Kasumi-1 (cell line): ENCODE measurements at places on chromosomes 3 and 15.

GRCh38 chr3:9172851-9173321 lies 76.6 kb downstream of the SRGAP3 start:
- DNase-seq, result no peak

DNA sequence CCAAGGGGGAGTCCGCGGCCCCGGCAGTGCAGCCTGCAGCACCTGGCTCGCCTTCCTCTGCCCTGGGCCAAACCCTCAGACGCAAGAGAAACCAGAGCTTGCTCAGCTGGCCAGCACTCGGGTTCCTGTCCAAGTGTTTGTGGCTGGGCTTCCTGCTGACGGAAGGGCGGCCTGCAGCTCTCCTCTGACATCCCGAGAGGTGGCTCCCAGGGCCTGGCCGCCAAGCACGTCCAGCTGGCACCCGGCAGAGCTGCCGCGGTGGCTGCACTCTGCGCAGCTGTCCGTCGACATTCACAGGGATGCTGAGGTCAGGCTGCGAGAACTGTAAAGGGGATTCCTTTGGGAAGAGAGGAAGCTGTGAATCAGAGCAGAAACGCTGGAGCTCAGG lies 85.6 kb downstream of the CPN2 start:
- DNase-seq, result no peak

DNA sequence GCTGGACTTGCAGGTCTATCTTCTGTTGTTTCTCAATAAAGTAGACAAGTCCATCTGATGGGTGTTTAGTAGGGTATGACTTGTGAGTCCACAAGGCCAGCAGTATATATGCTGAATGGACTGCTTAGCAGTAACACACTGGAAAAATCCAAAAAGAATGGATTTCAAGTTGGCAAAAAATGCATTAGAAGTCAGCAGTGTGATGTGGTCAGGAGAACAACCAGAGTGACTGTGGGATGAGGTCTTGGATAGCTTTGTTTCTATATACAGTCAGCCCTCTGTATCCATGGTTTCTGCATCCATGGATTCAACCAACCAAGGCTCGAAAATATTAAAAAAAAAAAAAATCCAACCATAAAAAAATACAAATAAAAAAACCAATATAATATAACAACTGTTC lies 55.8 kb downstream of the LPP start:
- DNase-seq, result no peak

DNA sequence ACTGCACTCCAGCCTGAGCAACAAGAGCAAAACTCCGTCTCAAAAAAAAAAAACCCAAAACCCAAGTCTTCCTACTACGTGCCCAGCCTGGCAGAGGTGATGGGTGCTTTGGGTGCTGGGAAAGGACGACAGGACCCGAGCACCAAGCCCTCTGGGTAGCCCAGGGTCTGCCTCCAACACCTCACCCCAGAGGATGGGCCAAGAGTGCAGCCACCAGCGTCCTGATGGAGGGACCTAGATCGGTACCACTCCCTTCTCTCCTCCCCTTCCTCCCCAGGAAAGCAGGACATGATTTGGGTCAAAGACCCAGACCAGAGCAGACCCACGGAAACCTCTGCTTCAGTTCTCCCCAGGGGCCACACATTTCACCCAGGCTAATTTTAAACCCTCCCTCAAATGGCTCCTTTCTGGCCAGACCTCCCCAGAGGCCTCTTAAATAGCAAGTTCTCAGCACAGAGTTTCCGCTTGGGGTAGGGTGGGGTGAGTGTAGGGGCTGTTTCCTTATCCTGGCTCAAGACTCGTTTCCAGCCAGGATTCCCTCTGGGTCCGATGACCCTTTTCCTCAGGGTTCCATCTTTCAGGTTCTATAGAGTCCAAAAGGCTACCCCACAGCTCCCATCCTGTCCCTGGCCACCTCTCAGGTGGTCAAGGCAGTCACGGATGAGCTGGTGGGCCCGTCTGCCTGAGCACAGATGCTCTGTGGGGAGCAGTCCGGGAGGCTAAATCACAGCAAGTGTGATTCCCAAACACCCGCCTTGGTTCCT lies 20.5 kb downstream of the RBPMS2 start:
- no peak for DNase-seq

GRCh38 chr3:65713016-65713415 lies 325.7 kb downstream of the MAGI1 start:
- peak; percentile 48 for DNase-seq

GRCh38 chr15:42604894-42605744 lies 29.7 kb downstream of the STARD9 start:
- DNase-seq, result peak; percentile 44

DNA sequence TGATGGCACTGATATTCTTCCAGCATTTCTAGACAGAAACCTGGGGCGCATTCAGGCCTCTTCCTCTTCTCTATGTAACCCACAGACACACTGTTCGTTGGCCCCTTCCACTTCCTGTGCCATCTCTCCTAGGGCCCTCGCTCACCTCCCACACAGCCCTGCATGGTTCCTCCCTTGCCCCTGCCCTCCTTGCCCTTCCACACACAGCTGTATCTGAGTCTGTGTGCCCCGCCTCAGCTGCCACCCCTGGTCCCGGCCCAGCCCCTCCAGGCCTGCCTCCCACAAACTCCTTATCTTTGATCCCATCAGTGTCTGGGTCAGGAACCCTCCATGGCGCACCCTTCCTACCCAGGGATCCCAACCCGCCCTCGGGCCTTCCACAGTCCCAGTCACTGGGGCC lies 37.9 kb downstream of the RAB6B start:
- DNase-seq, result peak; percentile 96

GRCh38 chr15:20349774-20350498 lies 191.7 kb downstream of the GOLGA6L6 start:
- DNase-seq, result no peak

GRCh38 chr3:31402117-31402516 lies 130.6 kb upstream of the STT3B start:
- peak; percentile 59 for DNase-seq

DNA sequence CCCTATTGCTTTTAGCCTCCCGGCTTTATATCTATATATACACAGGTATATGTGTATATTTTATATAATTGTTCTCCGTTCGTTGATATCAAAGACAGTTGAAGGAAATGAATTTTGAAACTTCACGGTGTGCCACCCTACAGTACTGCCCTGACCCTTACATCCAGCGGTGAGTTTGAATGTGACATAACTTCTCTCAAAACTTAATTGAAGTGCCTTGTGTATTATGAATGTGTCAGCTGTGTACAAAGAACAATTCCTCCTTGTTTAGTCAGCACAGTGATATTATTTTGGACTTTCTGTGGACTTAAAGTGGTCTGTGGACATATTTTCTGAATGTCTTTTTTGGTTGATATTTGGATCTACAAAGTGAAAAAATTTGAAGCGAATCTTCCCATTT lies 220 bp downstream of the TP63 start:
- DNase-seq, result no peak

DNA sequence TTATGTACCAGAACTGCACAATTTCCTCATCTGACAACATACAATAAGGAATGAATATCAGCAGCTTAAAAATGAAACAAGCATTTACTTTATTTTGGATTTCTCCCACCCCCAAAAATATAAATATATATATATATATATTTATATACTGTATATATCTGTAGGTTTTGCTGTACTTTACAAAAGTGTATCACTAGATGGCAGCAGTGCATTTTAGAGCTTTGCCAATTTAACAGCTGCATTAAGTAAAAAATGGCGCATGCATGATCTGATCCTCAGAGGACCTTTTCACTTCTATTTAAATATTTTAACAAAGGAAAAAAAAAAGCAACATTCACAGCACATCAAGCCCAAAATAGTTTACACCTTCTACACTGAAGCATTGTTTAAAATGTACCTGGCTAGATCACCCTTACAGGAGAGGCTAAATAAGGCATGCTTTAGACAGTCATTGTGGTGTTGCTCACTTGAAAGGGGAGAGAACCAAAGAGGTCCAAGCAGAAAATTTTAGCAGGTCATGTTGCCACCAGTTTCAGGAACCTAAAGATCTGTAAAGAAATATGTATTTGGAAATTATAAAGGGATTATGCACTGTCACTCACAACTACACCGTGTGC lies 72.6 kb downstream of the NPTN start:
- DNase-seq, result peak; percentile 74

DNA sequence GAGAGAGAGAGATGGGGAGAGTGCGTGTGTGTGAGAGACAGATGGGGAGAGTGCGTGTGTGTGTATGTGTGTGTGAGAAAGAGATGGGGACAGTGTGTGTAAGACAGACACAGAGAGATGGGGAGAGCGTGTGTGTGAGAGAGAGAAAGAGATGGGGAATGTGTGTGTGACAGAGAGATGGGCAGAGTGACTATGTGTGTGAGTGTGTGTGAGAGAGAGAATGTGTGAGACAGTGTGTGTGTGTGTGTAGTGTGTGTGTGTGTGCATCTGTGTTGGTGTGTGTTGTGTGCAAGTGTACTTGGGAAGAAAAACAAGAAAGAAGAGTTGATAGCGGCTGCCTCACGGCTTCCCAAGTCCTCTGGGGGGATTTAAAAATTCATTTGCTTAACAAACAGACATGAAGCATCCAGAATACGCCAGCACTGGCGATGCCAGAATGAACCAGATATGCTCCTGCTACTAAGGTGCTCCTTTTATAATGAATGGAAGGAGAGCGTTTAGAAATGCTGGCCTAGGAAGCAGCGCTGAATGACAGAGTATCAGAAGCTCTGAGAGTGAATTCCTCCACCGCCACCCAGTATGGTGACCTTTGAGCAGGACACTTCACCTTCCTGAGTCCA lies 186.1 kb upstream of the TSC22D2 start:
- DNase-seq, result no peak

DNA sequence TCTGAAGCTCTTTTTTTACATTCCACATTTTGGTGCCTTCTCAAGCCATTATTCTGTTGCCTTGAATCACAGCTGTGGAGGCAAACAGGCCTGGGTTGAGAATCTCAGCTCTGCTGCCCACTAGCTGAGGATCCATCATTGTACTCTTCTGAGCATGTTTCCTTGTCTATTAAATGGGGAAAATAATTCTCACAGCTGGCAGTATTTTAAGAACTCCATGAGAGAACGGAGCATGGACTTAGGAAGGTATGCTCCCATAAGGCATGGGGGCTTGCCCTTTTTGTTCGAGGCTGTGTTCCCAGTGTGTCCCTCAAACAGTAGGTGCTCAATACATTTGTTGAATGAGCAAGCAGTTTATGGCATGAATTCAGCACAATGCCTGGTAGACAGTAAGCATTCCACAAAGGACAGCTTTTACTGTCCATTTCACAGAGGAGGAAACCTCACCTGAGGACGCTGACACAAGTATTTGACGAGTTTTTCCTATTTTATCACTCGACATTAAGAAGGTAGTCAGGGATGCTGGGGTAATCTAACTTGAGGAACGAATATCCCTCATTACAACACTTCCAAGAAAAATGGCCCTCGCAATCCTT lies 2.1 kb upstream of the PTPRG start:
- DNase-seq, result peak; percentile 3

- DNase-seq, result no peak
Observed at GRCh38 chr3:46829699-46830208, 33.5 kb downstream of the MYL3 start.

DNA sequence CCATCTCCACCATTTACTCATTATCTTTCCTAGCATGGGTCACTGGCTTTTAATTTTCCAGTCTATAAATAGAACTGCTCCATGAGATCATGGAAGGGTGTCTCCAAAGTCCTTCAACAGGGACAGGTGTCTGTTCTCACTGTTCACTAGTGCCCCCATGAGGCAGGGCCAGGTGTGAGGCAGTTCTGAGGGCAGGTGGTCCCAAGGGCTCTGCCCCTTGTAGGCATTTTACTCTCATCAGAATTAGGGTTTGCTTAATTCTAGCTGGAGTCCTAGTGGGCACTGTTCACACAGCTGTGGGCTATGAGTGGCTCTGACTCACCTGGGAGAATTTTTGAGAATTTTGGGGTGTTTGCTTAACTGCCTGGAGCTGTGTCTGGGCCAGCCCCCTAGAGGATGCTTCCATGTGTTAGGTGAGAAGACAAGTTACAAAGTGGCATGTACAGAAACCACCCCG lies 248.0 kb upstream of the LYSMD4 start:
- DNase-seq, result no peak

DNA sequence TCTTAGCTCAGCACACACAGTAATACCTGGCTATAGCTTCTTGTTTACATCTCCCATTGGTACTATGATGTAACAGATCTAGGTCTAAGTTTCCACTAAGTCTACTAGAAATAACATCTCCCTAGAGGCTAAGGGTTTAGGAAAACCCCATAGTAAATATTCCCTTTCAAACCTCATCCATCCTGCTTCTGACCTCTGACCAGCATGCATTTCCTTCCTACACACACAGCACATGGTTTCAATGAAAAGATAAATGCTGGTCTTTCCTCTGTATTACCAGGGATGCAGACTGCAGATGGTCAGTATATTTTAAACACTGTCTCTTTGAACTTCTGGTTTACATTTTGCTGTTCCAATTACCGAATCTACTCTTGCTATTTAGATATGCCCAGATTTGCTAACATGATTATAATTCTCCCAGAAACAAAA lies 96.6 kb downstream of the EFL1 start:
- no peak for DNase-seq

DNA sequence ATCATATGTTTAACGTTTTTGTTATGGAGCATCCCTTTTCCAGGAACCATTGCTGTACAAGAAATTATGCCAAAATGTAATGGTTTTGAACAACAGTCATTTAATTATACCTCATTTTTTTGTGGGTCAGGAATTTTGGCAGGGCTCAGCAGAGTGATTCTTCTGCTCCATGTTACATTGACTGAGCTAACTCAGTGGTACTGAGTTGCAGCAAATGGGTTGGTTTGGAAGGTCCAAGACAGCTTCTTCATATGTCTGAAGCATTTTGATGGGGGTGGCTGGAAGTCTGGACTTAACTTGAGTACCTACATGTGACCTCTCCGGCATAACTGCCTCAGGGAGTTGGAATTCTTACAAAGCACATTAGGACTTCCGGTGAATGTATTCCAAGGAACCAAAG lies 26.0 kb upstream of the CMC1 start:
- DNase-seq, result no peak

GRCh38 chr3:172078244-172078643 lies 38.9 kb downstream of the FNDC3B start:
- DNase-seq, result no peak

DNA sequence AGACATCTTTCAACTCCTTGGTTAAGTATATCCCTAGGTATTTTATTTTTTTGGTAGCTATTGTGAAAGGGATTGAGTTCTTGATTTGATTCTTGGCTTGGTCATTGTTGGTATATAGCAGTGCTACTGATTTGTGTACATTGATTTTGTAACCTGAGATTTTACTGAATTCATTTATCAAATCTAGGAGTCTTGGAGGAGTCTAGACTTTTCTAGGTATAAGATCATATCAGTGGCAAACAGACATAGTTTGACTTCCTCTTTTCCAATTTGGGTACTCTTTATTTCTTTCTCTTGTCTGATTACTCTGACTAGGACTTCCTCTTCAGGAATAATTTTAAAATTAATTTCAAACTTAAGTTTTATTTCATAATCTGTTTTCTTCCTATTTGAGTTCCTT lies 125.2 kb downstream of the OCA2 start:
- peak; percentile 0 for DNase-seq

GRCh38 chr15:25664761-25665160 lies 198.4 kb downstream of the ATP10A start:
- DNase-seq, result no peak

DNA sequence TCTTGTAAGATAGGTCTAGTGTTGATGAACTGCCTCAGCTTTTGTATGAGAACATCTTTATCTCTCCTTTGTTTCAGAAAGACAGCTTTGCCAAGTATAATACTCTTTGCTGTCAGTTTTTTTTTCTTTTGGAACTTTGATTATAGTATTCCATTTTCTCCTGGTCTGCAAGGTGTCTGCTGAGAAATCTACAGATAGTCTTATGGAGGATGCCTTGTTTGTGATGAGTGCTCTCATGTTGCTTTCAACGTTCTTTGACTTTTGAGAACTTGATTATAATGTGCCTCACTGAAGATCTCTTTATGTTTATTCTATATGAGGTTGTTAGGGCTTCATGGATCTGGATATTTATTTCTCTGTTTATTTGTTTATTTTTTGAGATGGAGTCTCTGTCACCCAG lies 60.3 kb downstream of the DOCK3 start:
- DNase-seq, result no peak
